ENCODE measurements at places on chromosomes 3 and 15.

GRCh38 chr3:14416453-14416852 lies 14.0 kb downstream of the SLC6A6 start:
- DNase-seq = no peak

- no peak for DNase-seq
These were observed 17.8 kb upstream of the ABHD2 start for GRCh38 chr15:89070197-89071124.

DNA sequence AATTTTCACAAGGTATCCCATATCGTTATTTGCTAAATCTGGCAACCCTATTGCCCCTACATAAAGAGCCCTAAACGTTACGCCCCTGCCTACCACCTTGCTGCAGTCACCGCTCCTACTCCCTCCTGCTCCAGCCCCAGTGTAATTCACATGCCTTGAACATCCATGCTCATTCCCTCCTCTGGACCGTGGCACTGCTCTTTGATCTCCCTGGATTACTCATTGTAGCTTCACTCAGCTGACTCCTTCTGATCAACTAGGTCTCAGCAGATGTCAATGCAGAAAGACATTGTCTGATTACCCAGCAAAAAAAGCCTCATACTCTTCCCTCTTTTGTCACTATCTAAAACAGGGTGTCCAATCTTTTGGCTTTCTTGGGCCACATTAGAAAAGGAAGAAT lies 40.7 kb upstream of the KBTBD8 start:
- no peak for DNase-seq

DNA sequence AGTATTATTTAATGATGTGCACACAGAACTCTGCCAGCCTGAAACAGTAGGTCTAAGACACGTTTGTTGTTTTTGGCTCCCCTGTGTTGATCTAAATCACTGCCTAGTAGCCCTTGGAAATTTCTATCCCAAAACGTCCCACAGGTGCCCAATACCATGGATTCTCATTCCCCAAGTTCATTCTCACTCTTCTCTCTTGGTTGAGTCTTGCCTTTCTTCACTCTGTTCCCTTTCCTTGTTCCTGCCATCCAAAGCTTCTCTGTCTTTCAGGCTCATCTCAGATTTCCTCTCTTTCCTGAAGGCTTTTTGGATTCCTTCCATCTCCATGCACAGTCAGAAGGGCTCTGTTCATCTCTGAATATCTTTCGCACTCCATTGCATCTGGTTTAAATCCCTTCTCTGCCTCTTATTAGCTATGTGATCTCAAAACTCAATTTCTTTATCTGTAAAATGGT lies 54.2 kb downstream of the PPARG start:
- DNase-seq = no peak

DNA sequence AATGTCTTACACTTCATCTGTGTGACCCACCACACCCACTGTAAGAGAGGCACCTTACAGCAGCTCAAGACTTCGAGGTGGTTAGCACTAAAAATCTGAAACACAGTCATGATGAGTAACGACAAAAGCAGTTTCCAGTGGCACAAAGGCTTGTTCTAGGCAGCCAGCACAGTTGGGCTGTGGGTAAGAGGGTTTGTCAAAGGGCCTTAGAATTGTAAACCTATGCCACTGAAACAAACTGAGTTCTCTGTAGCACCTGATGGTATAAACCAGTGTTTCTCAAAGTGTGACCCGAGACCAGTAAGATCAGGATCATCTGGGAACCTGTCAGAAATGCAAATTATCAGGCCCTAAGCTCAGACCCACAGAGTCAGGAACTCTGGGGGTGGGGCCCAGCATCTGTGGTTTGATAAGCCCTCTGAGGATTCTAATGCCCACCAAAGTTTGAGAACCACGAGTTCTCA lies 36.5 kb downstream of the DAPK2 start:
- peak; percentile 34 for DNase-seq

DNA sequence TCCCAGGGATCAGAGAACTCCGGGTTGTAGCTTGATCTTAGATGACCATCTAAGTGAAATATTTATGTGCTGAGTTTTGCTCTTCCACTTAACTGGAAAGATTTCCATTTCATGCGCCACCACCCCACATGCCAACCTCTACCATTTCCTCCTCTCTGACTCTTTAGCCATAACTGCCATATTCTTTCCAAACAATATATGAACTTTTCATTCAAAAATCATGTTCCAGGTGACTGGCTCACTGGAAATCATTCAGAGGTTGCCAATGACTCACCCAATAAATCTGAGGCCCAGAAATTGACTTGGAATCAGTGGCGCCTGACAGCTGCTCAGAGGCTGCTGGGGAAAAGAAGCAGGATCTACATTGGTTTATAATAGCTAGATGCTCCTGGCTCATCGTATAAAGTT lies 31.6 kb upstream of the FAM174B start:
- no peak for DNase-seq

- no peak for DNase-seq
These were observed 44.8 kb downstream of the FOXL2 start for GRCh38 chr3:138902171-138902570.

All from stimulated activated CD4-positive, alpha-beta T cell treated with anti-CD3 and anti-CD28 coated beads, Interleukin-1b, Interleukin-23, amount 100 ng/mL, for 1 hour (primary cell).